ENCODE measurements at places on chromosomes 6 and 20.

DNA sequence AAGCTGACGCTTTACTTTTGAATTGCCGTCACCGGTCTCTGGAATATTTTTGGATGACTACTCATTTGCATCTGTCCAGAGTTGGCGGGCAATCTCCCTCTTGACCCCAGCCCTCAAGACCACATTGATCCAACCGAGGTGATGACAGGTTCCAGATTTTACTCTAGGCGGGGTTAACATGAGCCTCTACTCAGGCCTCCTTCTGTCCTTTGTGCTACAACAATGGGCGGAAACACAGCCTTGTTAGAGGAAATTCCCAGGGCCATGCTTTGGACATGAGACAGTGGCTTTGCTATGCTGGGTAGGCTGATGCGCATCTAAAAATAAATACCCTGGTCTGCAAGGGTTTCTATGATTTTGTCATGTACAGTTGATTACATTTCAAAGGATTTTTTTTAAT is 27.0 kb upstream of the ADGRF5 start:
- DNase-seq, result no peak

GRCh38 chr6:12458558-12458957 is 168.4 kb downstream of the EDN1 start:
- no peak for DNase-seq

- no peak for DNase-seq
Observed at GRCh38 chr6:170532867-170533488, 20.1 kb downstream of the PSMB1 start.

GRCh38 chr20:23234311-23235078 is 116.1 kb upstream of the NXT1 start:
- no peak for DNase-seq

GRCh38 chr6:50831186-50831585 is 12.5 kb downstream of the TFAP2B start:
- no peak for DNase-seq

DNA sequence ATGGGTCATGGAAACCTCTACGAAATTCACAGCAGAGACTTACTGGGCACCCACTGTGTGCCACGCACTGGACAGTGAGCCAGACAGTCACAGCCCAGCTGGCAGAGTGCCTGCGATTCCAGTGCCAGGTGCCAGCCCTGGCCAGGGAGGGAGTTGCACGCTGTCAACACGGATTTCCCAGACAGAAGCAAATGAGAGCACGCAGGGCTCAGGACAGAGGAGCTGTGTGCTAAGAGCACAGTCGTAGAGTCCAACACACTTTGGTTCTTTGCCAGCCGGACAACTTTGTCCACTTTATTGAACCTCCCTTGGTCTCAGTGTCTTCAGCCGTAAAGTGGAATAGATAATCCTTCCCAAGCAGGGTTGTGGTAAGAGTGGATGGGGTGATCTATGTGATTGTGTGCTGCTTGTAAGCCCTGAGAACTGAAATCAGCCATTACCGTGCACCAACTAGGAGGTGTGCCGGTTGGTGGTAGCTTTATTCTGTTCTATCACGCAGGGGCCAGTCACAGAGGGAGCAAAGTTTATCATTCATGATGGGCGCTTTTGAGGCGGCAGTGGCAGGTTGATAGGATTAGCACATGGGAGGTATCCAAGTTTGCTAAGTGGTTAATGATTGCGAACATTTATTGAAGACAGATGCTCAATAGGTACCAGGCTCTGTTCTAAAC is 40.6 kb downstream of the SIRPA start:
- DNase-seq, result no peak

- no peak for DNase-seq
Observed at GRCh38 chr6:163417595-163417994, 3.1 kb downstream of the QKI start.

DNA sequence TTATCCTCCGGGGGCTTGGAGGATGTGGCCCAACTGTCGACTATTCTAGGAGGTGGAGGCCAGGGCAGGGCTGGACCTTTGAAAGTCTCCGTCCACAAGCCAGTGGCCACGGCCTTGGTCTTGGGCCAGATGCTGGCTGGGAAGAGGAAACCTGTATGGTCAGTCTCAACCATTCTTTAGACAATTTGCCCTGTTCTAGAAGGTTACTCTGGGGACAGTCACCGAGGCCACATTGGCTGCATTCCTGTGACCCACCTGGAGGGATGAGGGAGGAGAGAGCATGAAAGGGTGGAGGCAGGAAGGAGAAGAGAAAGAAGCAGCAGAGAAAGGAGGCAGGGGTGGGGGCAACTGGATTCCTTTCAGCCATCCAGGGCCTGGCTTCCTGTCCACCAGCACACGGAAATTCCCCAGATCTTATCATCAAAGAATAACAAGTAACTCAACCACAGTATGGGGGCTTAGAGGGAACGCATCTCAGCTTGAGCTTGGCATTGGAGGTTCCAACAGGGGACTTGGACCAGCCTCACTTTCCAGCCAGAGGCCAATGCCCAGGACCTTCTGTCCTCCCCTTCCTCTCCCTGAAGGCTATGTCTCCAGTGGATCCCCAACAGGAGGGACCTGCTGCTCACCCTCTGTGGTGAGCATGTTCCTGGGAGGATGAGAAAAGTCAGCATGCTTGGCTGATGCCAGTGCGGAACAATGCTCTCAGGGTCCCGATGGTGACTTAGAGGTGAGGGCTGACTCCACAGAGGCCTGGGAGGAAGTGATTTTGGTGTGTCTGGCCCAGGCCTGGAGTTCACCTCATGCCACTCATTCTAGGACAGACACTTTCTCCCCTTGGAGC is 30.4 kb downstream of the TGM2 start:
- DNase-seq, result no peak

DNA sequence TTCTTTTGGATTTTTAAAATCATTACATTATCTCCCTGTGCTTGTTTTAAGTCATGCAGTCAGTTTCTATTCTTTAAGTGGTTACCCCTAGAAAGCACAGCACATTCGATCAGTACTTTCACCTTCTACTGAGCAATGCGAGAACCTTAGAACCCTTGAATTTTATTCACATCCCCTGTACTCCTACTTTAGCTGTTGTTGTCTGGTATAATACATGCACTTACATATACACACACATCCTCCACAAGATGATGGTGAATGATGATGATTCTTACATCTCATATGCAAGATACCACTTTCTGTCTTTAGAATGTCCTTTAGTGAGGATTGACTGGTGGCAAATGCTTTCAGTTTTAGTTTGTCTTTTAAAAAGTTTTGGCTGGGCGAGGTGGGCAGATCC is 5.7 kb downstream of the CDC40 start:
- DNase-seq, result no peak

Measured in substantia nigra (tissue), 51 donors.